ENCODE measurements at places on chromosomes 6 and 20.

- H3K4me1 ChIP-seq, result peaks cover 2% of the 10 kb centered on the region
- H3K27me3 ChIP-seq, result no peaks in the 10 kb centered on the region
- peak overlapping the region; percentile 61 for H3K27ac ChIP-seq
- no peak for DNase-seq
- no peak overlapping the region for H3K4me3 ChIP-seq
Measured at GRCh38 chr6:122154155-122154554, 245.3 kb upstream of the HSF2 start.

DNA sequence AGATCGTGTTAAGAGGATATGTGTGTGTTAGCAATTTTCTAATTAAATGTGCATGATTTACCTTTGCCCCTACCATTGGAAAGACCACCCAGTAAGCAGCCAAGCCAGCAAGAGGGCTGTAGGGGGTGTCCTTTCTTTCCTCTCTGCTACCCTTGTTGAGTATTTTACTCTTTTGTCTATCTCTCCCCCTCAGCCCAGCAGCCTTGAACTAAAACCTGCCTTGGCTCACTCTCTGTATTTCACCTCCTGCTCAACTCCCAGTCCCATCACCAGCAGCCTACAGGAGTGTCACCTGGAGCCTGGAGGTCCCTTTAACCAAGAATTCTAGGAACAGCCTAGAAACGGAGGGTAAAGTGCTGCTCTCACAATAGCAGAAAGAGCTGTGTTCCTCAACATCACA, 81.0 kb downstream of the HIVEP2 start:
- H3K4me3 ChIP-seq, result no peak overlapping the region
- DNase-seq, result no peak
- H3K36me3 ChIP-seq, result no peaks in the 10 kb centered on the region
- no peak overlapping the region for H3K27ac ChIP-seq
- H3K27me3 ChIP-seq, result no peaks in the 10 kb centered on the region

GRCh38 chr6:31351401-31352309, 5.3 kb downstream of the HLA-B start:
- no peak overlapping the region for H3K4me3 ChIP-seq
- H3K27me3 ChIP-seq, result no peaks in the 10 kb centered on the region
- no peak overlapping the region for H3K27ac ChIP-seq
- no peaks in the 10 kb centered on the region for H3K36me3 ChIP-seq
- peak; percentile 91 for DNase-seq

DNA sequence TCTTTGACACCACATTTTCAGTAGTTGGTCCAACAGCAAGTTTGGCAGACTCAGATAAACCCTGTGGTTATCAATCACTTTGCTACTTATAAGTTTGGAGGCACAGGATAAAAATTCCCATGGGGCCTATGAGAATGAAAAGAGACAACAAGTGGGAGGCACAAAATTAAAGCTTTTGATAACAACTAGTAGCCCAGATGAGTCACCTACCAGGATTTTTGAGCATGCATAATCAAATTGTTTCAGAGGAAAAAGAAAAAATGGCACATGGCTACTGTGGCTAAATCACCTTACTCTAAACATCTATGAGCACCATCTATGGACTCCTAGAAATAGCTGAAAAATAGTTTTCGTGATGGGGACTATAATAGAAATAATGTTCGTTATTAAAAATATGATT, 40.8 kb upstream of the BMP5 start:
- H3K36me3 ChIP-seq, result no peaks in the 10 kb centered on the region
- H3K4me1 ChIP-seq, result peaks cover 7% of the 10 kb centered on the region
- H3K27ac ChIP-seq, result no peak overlapping the region
- no peak overlapping the region for H3K4me3 ChIP-seq
- no peaks in the 10 kb centered on the region for H3K27me3 ChIP-seq

DNA sequence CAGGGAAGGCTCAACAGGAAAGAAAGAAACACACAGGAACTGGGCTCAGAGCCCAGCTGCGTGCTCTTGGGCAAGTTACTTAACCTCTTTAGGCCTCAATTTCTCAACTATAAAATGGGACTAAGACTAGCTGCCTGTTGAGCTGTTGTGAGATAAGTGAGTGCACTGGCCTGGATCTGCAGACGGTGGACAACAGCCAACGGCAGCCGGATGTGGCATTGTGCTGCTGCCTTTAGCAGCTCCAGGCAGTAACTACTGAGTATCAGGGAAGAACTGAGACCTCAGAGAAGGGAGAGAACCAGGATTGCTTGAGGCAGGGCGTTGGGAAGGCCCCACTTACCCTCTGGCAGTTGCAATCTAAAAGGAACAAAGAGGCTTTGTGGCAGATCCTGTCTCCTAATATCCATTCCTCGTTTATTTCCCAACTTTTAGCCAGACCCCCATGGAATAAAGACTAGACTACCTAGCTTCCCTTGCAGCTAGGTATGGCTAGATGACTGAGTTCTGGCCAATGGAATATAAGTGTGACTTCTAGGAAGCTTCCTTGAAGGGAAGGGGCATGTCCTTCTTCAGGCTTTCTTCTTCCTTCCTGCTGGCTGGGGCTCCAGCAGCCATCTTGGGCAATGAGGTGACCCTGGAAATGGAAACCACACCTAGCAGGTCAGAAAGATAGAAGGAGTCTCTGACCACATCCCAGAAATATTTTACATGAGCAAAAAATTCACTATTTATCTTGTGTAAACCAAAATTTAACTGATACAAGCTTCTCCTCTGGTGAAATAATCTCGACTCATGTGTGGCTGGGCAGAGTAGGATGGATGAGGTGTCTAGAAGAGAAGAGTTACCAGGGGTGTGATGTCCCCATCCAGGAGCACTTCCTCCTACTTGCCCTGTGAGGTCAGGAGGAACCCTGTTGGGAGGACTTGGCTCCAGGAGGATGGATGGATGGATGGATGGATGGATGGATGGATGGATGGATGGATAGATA, 67.6 kb downstream of the MRPL14 start:
- H3K27me3 ChIP-seq, result no peaks in the 10 kb centered on the region
- H3K4me3 ChIP-seq, result no peak overlapping the region
- DNase-seq, result no peak
- no peaks in the 10 kb centered on the region for H3K36me3 ChIP-seq

Measured in esophagus muscularis mucosa (tissue), 4 donors.